Type B pancreatic cell (in vitro differentiated cells): ENCODE measurements at places on chromosomes 2 and 18. TPM values are rescaled to one million over a fixed set of nuclear protein-coding genes. Genes with fewer than 3 reads are reported as not detected.

Gene STPG4
- 0.36 TPM in 1 of 2 replicates, not detected in the other for total RNA-seq

GRCh38 chr2:20471148-20471547 lies 24.3 kb downstream of the RHOB start:
- DNase-seq: no peak

- DNase-seq: no peak
These were observed 3.7 kb downstream of the MBOAT2 start for GRCh38 chr2:8999797-9000196.

Gene ASPRV1
- 0.67 and 1.3 TPM in 2 replicates for total RNA-seq

Gene POTEF
- 14.2 and 25.0 TPM in 2 replicates for total RNA-seq

- DNase-seq: no peak
These were observed 223.4 kb downstream of the CCDC102B start for GRCh38 chr18:69021211-69021805.

Gene TLX2
- total RNA-seq: 0.67 and 2.9 TPM in 2 replicates
